Glutamatergic neuron (in vitro differentiated cells): ENCODE measurements at places on chromosomes 2 and 18. TPM values are rescaled to one million over a fixed set of nuclear protein-coding genes. Genes with fewer than 3 reads are reported as not detected.

GRCh38 chr18:26722565-26722931 is 143.0 kb downstream of the AQP4 start:
- no peaks in the 10 kb centered on the region for H3K27me3 ChIP-seq
- no peak overlapping the region for H3K27ac ChIP-seq
- H3K4me3 ChIP-seq = no peak overlapping the region
- H3K4me1 ChIP-seq = peaks cover 10% of the 10 kb centered on the region
- no peaks in the 10 kb centered on the region for H3K36me3 ChIP-seq

DNA sequence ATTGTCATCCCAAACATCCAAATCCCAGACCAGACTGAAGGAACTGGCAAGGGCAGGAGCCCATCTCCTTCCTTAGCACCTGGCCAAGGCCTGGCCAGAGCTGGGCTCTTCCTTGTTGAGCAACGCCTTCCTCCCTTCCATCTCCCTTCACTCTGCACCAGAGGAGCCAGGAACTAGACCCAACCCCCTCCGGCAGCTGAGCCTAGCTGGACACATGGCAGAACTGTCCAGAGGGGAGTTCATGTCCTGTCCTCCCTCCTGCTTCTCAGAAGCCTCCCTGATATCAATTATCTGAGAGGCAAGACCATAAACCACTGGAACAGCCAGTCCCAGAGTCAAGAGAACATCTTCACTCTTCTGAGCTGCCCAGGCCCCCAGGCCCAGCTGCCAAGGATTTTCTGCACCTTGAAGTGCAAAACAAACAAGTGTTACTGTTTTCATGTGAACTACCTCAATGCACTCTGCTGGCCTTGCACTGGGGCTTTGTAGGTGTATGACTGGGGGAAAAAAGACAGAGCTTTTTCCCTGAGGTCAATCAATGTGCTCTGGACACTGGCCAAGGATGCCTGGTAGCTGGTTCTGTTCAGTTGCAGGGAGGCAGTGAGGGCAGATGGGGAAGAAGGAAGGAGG is 107.6 kb upstream of the MSH6 start:
- DNase-seq = no peak
- no peak overlapping the region for H3K4me3 ChIP-seq
- H3K36me3 ChIP-seq = no peaks in the 10 kb centered on the region
- no peaks in the 10 kb centered on the region for H3K4me1 ChIP-seq

- H3K27ac ChIP-seq = peak overlapping the region; percentile 70
- peaks cover 77% of the 10 kb centered on the region for H3K4me1 ChIP-seq
- no peaks in the 10 kb centered on the region for H3K36me3 ChIP-seq
- peaks cover 23% of the 10 kb centered on the region for H3K27me3 ChIP-seq
- no peak for DNase-seq
- peak overlapping the region; percentile 61 for H3K4me3 ChIP-seq
These were observed 175.4 kb downstream of the HDAC4 start for GRCh38 chr2:239225371-239225851.

GRCh38 chr2:227360351-227360750 is 18.8 kb downstream of the TM4SF20 start:
- H3K4me3 ChIP-seq = no peak overlapping the region
- H3K4me1 ChIP-seq = peaks cover 10% of the 10 kb centered on the region
- peaks cover 2% of the 10 kb centered on the region for H3K27me3 ChIP-seq
- H3K36me3 ChIP-seq = no peaks in the 10 kb centered on the region
- H3K27ac ChIP-seq = no peak overlapping the region

- H3K36me3 ChIP-seq = no peaks in the 10 kb centered on the region
- DNase-seq = no peak
- no peak overlapping the region for H3K27ac ChIP-seq
- no peaks in the 10 kb centered on the region for H3K4me1 ChIP-seq
- peaks cover 2% of the 10 kb centered on the region for H3K27me3 ChIP-seq
These were observed 268.7 kb upstream of the SETBP1 start for GRCh38 chr18:44411976-44412375.

DNA sequence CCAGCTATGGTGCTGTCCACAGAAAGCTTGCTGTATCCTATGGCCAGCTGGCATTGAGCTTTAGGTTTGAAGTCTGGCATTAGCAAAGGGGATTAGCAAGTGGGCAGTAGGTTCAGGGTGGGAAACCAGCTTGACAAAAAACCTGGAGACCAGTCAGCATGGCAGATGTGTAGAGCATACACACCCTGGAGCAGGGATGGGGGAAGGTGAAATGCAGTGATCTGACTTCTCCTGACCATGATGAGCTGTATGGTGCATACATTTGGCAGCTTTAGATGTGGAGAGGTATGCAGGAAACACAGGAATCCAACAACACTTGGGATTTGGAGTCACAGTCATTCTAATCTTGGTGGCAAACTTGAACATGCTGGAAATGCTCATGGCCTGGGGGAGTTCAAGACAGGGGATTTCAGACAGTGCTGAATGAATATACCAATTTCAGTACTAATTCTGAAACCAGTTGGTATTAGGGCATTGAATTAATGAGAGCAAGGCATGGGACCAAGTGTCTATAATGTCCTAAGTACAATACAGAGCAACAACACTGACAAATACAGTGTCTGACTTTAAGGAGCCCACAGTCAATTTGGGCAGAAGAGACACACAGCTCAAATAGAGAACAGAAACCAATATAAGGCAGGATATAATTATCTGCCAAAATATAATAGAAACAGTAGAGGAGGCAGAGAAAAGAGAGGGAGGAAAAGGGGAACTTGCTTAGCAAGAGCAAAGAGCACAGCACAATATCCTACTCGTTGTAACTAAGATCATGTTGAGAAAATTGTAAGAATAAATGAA is 11.8 kb downstream of the ARHGAP15 start:
- H3K27ac ChIP-seq = no peak overlapping the region
- no peaks in the 10 kb centered on the region for H3K27me3 ChIP-seq
- H3K4me1 ChIP-seq = no peaks in the 10 kb centered on the region
- H3K4me3 ChIP-seq = no peak overlapping the region

The TMEM247 gene
- total RNA-seq = not detected

DNA sequence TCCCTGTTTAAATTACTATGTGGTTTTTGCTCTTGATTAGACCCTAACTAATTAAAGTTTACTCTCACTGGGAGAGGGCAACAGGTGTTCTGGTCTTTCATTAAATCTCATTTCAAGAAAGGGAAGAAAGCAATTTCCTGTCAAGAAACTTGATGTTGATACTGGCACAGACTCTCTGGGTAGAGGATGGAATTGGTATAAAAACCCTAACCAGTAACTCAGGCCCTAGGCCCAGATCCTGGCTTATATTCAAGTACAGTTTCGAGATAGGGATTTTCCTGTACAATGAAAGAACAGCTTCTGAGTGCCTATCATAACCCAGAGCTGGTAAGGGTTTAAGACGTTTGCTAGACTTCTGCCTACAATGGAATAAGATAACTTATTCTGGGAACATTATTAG is 61.6 kb upstream of the ACYP2 start:
- no peaks in the 10 kb centered on the region for H3K4me1 ChIP-seq
- no peak overlapping the region for H3K4me3 ChIP-seq
- peaks cover 4% of the 10 kb centered on the region for H3K27me3 ChIP-seq
- H3K27ac ChIP-seq = no peak overlapping the region
- H3K36me3 ChIP-seq = peaks cover 7% of the 10 kb centered on the region

The GKN2 gene
- total RNA-seq = not detected

The GLS gene
- 120 TPM for total RNA-seq

The VAMP5 gene
- total RNA-seq = 1.4 TPM

- H3K36me3 ChIP-seq = no peaks in the 10 kb centered on the region
- H3K4me3 ChIP-seq = no peak overlapping the region
- no peak overlapping the region for H3K27ac ChIP-seq
- peaks cover 2% of the 10 kb centered on the region for H3K27me3 ChIP-seq
These were observed 1489.7 kb downstream of the LRP1B start for GRCh38 chr2:140641163-140641562.

DNA sequence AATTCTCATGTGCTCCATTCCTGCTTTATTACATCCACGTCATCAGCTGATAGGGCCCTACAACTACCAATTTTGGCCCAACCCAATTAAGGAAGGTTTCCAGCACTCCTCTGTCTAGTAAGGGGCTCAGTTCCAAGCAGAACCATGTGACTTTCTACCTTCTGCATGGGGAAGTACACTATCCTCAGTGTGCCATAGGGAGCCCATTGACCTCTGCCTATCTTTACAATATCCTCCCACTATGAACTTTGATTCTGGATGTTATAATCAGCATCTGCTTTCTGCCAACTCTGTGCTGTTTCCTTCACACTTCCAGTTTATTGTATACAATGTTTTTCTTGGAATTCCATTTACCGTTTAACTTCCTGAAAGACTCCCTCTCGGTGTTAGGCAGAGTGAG is 53.9 kb upstream of the GCFC2 start:
- H3K27me3 ChIP-seq = no peaks in the 10 kb centered on the region
- no peak overlapping the region for H3K4me3 ChIP-seq
- no peak for DNase-seq
- H3K27ac ChIP-seq = no peak overlapping the region
- H3K36me3 ChIP-seq = no peaks in the 10 kb centered on the region

DNA sequence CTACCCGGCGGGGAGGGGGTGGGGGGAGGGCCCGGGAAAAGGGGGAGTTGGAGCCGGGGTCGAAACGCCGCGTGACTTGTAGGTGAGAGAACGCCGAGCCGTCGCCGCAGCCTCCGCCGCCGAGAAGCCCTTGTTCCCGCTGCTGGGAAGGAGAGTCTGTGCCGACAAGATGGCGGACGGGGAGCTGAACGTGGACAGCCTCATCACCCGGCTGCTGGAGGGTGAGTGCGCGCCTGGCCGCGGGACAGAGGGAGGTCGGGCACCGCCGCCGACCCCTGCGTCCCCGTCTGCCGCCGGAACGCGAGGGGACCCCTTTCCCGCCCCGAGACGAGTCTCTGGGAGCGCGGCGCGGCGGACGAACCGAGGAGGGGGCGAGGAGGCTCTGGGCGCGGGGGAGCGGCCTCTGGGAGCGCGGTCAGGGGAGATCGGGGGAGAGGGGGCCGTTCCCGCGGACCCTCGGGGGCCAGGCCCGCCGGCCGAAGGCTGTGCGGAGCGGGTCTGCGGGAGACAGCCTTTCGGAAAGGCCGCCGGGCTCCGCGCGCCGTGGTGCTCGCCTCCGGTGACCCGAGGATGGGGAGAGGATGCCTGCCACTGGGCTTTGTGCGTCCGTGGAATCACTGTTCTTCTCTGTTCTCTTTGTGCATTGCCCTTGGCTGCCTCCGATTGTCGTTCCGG is 463 bp downstream of the PPP1CB start:
- peak overlapping the region; percentile 97 for H3K27ac ChIP-seq
- peaks cover 4% of the 10 kb centered on the region for H3K36me3 ChIP-seq
- DNase-seq = no peak
- H3K27me3 ChIP-seq = peaks cover 7% of the 10 kb centered on the region
- peak overlapping the region; percentile 97 for H3K4me3 ChIP-seq

- no peaks in the 10 kb centered on the region for H3K36me3 ChIP-seq
- peak; percentile 88 for DNase-seq
- peaks cover 4% of the 10 kb centered on the region for H3K27me3 ChIP-seq
These were observed at the start of gene ARMC9 for GRCh38 chr2:231198291-231199173. Gene ARMC9, plus strand, starts transcription at chr2:231198631. Its CDS starts 7,608 bp downstream, at chr2:231206239.

The OTOF gene
- total RNA-seq = 0.47 TPM

DNA sequence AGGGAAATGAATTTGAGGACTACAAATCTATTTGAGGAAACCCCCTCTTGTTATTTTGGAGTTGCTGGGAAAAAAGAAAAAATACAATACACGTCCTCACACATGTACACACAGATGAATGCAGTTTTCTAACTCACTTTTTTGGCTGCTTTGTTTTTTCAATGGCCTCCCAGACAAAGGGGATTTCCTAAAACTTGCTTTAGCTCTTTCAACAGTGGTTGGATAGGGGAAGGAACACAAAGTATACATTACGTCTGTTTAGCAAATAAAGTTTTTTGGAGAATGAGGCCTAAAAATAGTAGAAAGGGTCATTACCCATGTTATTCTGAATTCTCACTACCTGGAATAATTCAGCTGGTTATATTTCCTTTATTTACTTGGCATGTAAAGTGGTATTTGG is 125.3 kb upstream of the ITGB6 start:
- H3K4me3 ChIP-seq = no peak overlapping the region
- DNase-seq = no peak
- peaks cover 5% of the 10 kb centered on the region for H3K27me3 ChIP-seq
- H3K36me3 ChIP-seq = no peaks in the 10 kb centered on the region
- H3K27ac ChIP-seq = no peak overlapping the region

The KATNAL2 gene
- 2.4 TPM for total RNA-seq

DNA sequence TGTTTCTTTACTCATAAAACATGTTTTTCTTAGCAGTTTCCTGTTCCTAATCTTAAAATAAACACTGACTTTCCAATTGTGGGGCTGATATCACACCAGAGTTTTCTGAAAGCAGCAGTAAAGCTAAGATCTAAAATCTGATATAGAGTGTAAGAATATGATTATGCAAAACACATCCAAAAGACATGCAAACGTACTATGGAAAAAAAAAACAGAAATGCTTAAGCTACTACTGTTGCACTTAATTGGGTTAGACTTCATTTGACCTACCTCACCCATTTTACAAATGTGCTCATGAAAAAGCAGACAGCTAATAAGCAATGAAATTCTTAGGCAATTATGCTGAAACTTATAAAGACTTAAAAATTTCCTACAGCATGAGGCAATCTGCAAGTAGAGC is 10.5 kb downstream of the CYTIP start:
- DNase-seq = no peak
- no peak overlapping the region for H3K4me3 ChIP-seq
- H3K27me3 ChIP-seq = peaks cover 3% of the 10 kb centered on the region
- no peak overlapping the region for H3K27ac ChIP-seq
- peaks cover 1% of the 10 kb centered on the region for H3K4me1 ChIP-seq

DNA sequence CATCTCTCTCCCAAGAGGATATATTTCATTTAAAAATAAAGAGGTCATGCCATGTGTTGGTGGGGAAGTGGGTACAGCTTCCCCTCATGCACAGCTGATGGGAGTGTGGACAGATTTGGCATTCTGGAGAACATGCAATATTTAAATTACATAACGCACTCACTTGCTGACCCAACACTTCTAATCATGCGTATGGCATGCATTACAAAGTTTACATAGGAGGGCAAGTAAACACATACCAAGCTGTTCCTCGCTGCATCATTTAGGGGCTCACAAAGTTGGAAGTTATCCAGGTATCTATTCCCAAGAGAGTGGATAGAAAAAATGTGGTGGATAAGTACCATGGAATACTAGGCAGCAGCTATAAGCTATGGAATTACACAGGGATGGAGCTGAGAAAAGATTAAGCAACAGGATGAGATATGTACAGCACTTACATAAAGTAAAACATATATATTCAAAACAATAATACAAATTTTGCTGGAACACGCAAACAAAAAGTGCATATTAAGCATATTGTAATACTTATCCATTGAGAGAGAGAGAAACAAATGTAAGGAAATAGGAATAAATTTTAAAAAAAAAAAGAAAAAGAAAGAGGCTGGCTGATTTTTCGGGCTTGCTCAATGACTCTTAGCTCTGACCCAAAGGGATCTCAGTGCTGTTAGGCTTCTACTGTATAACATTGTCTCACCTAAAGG is 11.0 kb downstream of the CYP1B1 start:
- peaks cover 1% of the 10 kb centered on the region for H3K27me3 ChIP-seq
- H3K27ac ChIP-seq = no peak overlapping the region
- H3K36me3 ChIP-seq = no peaks in the 10 kb centered on the region
- DNase-seq = no peak
- H3K4me1 ChIP-seq = no peaks in the 10 kb centered on the region

GRCh38 chr2:238387332-238387731 is 39.4 kb upstream of the ASB1 start:
- H3K36me3 ChIP-seq = peaks cover 19% of the 10 kb centered on the region
- H3K4me3 ChIP-seq = no peak overlapping the region
- no peak for DNase-seq
- no peak overlapping the region for H3K27ac ChIP-seq
- H3K4me1 ChIP-seq = peaks cover 3% of the 10 kb centered on the region
